Substantia nigra (tissue), 51 donors: ENCODE measurements at places on chromosomes 13 and 19.

DNA sequence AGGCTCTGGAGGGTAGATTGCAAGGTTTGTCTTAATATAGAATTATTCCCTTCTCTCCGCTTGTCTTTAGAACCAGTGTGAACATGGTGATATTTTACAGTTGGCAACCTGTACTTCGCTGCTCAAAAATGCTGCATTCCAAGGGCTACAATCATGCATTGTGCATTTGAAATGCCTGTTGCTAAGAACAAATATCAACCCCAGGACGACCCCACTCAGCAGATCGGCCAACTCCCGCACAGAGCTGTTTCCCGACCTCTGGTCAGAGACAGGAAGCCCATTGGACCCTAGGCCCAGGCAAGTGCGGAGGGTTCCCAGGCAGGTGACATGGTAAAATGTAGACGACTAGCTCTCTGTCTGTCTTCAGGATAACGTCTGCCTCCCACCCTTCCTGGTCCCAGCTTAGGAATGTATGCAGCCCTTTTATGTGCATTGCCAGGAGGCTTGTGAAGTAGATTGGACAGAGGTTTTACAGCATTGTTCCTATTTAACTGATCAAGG lies 263.5 kb downstream of the FOXO1 start:
- no peak for DNase-seq

GRCh38 chr19:34428549-34429285 lies 536 bp downstream of the UBA2 start:
- DNase-seq = no peak

DNA sequence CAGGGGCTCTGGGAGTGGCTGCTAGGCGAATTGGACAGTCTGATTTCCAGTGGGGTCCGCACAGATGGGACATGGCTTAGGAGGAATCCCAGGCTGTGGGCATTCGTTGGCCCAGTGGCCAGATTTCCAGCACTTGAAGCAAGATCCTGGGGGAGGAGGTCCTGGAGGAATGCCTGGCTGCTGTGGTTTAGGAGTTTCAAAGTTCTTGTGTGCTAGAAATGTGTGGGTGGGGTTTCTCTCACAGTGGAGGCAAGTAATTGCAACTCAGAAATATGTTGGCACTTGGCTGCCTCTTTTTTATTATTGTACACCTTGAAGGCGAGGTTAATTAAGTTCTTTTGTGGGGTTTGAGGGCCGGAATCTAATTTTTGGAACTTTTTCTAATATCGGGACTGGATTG lies 17.1 kb downstream of the IGFL3 start:
- no peak for DNase-seq

DNA sequence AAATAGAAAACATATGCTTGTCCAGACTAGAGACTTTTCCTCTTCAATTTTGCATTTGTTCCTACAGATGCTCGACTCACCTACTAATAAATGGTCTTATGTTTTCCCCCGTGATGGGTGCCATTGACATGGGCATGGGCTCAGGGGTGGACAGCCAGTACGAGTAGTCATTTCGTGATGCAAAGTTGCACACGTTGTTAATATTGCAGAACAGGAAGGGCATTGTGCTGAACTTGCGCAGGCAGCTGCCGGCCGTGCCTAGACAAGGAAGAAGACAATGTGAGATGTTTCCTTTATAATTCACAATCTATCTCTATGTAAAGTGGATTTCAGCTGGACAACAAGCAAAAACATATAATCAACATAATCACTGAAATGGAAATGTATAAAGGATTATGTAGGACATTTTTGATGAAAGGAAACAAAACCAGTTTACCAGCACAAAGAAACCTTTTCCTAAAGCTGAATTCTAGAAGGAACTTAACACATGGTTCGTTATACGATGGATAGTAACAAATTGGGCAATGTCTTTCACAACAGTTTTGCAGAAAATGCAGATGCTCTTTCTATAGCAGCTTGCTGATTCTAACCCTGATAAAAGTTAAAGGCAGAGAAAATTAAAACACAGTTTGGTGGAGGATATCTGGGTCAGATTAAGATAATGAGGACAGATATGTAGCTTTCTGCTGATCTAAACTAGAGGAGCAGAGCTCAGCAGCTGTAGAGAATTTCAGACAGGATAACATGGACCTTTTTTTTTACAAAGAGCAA lies 145.7 kb downstream of the COL4A1 start:
- DNase-seq = no peak

DNA sequence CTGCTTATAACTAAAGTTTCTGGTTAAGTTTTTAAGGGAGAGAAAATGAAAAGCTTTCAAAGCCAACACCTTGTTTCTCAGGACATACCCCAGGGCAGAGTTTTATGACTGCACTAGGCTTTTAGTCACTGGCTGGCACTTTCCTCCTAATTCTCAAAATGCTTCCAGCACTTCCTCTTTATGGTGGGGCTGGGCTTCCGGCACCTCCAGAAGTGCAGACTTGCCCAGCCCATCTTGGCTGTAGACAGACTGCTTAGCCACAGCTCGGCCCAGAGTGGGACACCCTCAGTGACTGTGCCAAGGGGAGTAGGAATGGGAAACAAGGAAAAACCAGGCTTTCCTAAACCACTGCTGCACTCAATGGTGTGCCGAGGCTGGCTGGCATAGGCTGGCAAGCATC lies 23.2 kb upstream of the GTF3A start:
- no peak for DNase-seq
